ENCODE measurements at places on chromosomes 2 and 18. TPM values are rescaled to one million over a fixed set of nuclear protein-coding genes. Genes with fewer than 3 reads are reported as not detected.

The ST6GAL2 gene
- not detected for total RNA-seq

The CABYR gene
- total RNA-seq: 1.2 TPM

The IL1B gene
- total RNA-seq: 0.25 TPM

The RFTN2 gene
- total RNA-seq: 5.4 TPM

- no peak overlapping the region for H3K27ac ChIP-seq
- H3K27me3 ChIP-seq: no peaks in the 10 kb centered on the region
- no peak overlapping the region for H3K4me3 ChIP-seq
Measured at GRCh38 chr2:172305066-172305465, 122.3 kb upstream of the ITGA6 start.

DNA sequence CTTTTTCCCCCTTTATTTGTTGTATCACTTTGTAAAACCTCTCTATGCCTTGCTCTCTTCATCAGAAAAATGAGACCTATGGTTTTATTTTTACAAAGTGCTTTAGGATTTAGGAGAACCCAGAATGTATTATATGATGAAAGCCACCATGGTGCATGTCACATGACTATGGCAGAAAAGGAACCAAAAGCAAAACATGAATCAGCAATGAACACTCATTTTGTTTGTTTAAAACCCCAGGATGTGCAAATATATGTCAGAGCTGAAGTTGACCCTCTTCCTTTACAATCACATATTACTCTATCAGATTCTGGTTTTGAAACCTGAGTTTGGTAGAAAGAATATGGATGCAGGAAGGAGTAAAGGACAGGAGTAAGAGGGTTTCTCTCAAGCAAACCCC is 70.0 kb downstream of the FIGN start:
- no peak overlapping the region for H3K4me3 ChIP-seq
- H3K27me3 ChIP-seq: no peaks in the 10 kb centered on the region
- H3K27ac ChIP-seq: no peak overlapping the region
- H3K36me3 ChIP-seq: no peaks in the 10 kb centered on the region
- no peaks in the 10 kb centered on the region for H3K4me1 ChIP-seq
- DNase-seq: no peak

- H3K36me3 ChIP-seq: no peaks in the 10 kb centered on the region
- no peak for DNase-seq
Measured at GRCh38 chr2:135637456-135638087, 104.1 kb upstream of the UBXN4 start.

GRCh38 chr18:48797841-48798255 is 152.9 kb downstream of the SMAD7 start:
- peak; percentile 71 for DNase-seq
- H3K27me3 ChIP-seq: no peaks in the 10 kb centered on the region
- H3K4me3 ChIP-seq: no peak overlapping the region
- no peaks in the 10 kb centered on the region for H3K36me3 ChIP-seq

- DNase-seq: no peak
- H3K4me1 ChIP-seq: no peaks in the 10 kb centered on the region
- no peak overlapping the region for H3K27ac ChIP-seq
- no peaks in the 10 kb centered on the region for H3K36me3 ChIP-seq
- no peaks in the 10 kb centered on the region for H3K27me3 ChIP-seq
Measured at GRCh38 chr18:10044054-10044453, 130.2 kb downstream of the VAPA start.

DNA sequence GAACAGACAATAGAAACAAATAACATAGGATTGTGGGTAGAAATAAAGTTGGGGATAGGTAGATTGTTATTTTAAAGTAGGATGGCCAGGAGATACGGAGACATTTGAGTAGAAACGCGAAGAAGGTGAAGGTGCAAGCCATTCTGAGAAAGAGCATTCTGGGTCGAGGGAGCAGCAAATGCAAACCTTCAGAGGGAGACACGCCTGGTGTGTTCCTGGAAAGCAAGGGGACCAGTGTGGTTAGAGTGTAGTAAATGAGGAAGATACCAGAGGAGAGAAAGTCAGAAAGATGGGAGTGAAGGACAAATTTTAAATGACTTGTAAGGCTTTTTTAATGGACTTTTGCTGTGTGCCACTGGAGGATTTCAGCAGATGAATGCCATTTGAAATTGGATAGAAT is 1.7 kb downstream of the CYP20A1 start:
- peaks cover 37% of the 10 kb centered on the region for H3K36me3 ChIP-seq
- peak overlapping the region; percentile 95 for H3K27ac ChIP-seq
- no peak for DNase-seq
- H3K27me3 ChIP-seq: no peaks in the 10 kb centered on the region
- peaks cover 16% of the 10 kb centered on the region for H3K4me1 ChIP-seq

GRCh38 chr2:11984316-11985158 is 238.1 kb downstream of the LPIN1 start:
- H3K4me3 ChIP-seq: no peak overlapping the region
- H3K4me1 ChIP-seq: no peaks in the 10 kb centered on the region
- H3K36me3 ChIP-seq: no peaks in the 10 kb centered on the region
- no peak for DNase-seq
- H3K27ac ChIP-seq: no peak overlapping the region

All from psoas muscle (tissue), 8 donors.